B cell (primary cell): ENCODE measurements at places on chromosomes 7 and 10.

- DNase-seq = no peak
Observed at GRCh38 chr10:78148961-78149612, 115.4 kb downstream of the RPS24 start.

DNA sequence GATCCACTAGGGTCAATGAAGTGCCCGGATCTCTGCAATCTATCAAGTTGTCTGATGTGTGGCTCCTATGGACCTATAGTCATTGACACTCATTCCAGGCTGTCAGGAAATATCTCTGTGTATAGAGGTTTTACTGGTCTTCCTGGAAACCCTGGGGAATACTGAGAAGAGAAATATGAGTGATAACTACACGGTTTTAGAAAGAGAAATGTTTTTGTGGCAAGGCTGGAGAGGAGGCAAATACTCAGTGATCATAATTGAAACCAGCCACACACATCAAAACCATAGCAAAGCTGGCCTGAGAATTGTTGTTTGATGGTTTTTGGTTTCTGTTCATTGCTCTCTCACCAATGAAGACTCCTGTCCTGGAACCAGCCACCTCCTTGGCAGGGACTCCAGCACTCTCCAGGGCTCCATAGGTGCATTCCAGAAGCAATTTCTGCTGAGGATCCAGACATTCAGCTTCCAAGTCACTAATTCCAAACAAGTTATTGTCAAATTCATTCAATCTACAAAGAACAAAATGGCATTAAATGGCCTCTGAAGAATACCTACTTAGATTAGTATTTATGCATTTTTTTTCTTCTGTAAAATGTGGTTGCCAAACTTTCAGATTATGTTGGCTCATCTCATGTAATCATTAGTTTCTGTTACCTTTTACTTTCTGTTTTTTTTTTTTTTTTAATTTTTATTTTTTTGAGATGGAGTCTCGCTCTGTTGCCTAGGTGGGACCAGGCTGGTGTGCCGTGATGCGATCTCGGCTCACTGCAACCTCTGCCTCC lies 108.6 kb upstream of the ABI1 start:
- no peak for DNase-seq

DNA sequence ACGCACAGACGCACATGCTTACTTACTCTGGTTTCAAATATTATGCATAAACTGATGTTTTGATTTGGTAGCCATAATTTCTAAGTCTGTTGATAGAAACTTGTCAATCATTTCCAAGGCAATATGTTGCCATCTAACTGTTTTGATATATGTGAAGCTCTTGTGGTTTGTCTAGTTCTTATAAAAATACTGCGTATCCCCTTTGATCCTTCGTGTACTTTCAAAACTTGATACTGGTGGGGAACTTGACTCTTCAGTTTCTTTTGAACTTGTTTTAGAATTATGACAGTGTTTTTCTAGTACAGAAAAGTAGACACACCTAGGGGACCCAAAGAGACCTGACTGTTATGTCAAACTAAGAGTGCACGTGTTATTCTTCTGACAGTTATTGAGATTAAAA lies 708.0 kb downstream of the LRMDA start:
- DNase-seq = no peak

GRCh38 chr7:1053002-1053411 lies 8.7 kb downstream of the GPR146 start:
- no peak for DNase-seq

GRCh38 chr10:88831709-88832108 lies 19.9 kb downstream of the ANKRD22 start:
- peak; percentile 15 for DNase-seq

DNA sequence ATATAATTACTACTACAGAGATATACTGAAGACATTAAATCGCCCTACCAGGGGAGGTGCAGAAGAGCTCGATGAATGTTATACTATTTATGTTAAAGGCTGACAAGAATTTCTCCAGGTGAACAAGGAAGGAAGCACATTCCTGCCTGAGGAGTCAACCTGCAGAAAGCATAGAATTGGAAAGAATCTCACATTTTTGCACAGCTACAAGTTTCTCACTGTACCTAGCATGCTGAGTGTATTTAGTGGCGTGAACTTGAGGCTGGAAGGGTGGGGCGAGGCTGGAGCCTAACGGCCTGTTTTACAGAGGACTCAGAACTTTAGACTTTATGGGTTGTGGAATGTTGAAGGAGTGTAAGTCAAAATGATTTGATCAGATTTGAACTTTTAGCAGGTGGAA lies 373.6 kb upstream of the LRGUK start:
- no peak for DNase-seq

DNA sequence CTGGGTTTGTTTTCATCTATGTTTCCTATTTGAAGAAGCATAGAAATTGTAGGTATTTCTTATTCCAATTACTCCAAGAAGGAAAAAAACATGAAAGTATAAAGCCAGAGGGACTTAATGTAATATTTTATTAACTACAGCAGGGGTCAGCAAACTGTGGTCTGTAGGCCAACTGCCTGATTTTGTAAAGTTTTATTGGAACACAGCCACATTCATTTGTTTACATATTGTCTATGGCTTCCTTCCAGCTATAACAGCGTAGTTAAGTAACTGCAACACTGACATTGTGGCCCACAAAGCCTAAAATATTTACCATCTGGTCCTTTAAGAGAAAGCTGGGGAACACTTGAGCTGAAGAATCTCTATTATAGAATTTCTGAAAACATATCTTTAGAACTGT lies 306.2 kb downstream of the BICC1 start:
- DNase-seq = no peak

- DNase-seq = no peak
Observed at GRCh38 chr7:75040512-75040911, 33.1 kb downstream of the RCC1L start.

- DNase-seq = no peak
Observed at GRCh38 chr10:114046087-114046458, 2.4 kb downstream of the ADRB1 start.

- no peak for DNase-seq
Observed at GRCh38 chr7:44884621-44885393, 523 bp downstream of the PURB start.

- no peak for DNase-seq
Observed at GRCh38 chr10:66307826-66308225, 618.0 kb upstream of the LRRTM3 start.
